NCI-H2029 (cell line): ENCODE measurements at places on chromosomes 2 and 18.

- DNase-seq, result no peak
These were observed 98.6 kb downstream of the MSH2 start for GRCh38 chr2:47501374-47502200.

- DNase-seq, result no peak
These were observed 385.3 kb downstream of the IRS1 start for GRCh38 chr2:226414335-226414734.

- no peak for DNase-seq
These were observed 474.8 kb downstream of the ARHGAP15 start for GRCh38 chr2:143603846-143604565.

DNA sequence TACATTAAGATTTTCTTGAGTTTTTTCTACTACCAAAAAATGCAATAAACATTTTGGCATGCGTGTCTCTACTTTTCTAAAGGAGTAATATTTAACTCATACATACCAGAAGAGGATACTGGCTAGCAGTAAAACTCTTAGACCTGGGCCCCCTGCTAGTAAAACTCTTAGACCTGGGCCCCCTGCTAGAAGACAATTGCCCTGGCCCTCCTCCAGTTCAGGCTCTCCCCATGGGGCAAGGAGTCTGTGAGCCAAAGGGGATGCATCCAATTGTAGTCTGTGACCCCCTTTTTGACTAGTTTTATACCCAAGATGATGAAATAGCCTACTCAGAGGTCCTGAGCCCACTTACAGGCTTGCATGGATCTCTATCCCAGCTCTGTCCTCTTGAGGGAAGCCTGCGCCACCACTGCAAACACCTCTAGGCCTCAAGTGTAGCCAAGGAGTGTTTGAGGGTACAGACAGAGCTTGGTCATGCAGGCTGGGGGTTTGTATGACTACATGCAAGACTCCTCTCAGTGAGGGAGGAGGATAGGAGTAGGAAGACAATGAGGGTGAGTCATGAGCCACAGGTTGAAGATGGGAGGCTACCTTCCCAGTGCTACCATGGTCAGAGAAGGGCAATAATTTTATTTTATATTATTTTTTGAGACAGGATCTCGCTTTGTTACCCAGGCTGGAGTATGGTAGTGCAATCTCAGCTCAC lies 45.2 kb upstream of the PGAP1 start:
- no peak for DNase-seq

GRCh38 chr2:45403036-45403435 lies 208.0 kb downstream of the SRBD1 start:
- no peak for DNase-seq

GRCh38 chr2:77807531-77808215 lies 285.5 kb upstream of the LRRTM4 start:
- DNase-seq, result no peak

DNA sequence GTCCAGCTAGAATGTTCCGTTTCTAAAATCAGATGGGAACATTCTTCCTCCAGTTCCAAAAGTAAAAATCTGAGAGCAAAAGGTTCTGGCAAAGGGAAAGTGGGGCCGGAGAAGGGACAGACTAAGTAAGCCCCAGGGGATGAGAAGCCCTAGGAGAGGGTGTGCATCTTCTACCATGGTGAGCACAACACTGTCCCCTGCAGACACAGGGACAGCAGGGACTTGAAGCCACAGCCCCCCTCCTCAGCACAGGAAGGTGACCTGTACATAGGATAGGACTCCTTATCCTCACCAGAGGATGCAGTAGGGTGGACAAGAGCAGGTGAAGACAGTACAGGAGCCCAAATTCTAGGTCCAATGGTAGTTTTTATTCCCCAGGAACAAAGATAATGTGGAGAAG lies 12.6 kb upstream of the ATRAID start:
- DNase-seq, result no peak

- DNase-seq, result no peak
These were observed 139.6 kb downstream of the SH3BP4 start for GRCh38 chr2:235091421-235091820.

DNA sequence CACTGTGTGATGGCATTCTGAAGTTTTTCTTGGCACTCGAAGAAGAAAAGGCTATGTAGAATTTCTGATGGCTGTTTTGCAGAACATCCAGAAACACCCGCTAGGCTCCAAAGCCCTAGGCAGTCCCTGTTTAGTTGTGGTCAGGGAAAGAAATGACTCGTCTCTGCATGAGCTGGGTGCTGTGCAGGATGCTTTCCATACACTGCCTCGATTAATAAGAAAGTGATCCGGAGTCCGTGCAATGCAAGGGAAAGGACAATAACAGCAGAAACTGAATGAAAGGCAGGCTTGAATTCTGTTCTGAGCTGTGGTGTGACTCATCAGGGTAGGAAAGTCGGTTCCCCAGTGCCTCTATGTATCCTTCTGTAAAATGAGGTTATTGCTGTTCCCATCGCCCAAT lies 18.7 kb downstream of the MAPRE3 start:
- no peak for DNase-seq

DNA sequence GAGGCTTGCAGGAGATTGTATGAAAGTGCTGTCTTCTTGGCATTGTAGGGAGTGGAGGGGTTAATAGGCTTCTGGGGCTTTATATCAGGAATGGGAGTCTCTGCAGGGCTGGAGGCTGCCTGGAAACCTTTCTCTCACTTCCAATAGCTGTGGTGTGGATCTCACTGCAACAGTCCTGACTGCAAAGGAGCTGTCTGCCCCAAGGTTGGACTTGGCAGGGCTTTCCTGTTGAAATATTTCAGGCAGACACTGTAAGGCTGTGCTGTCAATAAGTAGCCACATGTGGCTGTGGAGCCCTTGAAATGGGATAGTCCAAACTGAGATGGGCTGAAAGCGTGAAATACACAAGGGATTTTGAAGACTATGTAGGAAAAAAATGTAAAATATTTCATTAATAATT lies 399.1 kb upstream of the SPRED2 start:
- DNase-seq, result no peak

GRCh38 chr2:127096718-127097470 lies 10.1 kb downstream of the BIN1 start:
- no peak for DNase-seq

GRCh38 chr2:109679225-109679624 lies 65.1 kb downstream of the SOWAHC start:
- DNase-seq, result no peak

GRCh38 chr2:164644036-164644700 lies 22.9 kb upstream of the GRB14 start:
- DNase-seq, result no peak

GRCh38 chr2:156435718-156436496 lies at the start of gene GPD2:
TSS of gene GPD2 (plus strand) at chr2:156436379. CDS start at chr2:156476106, 39,727 bp downstream.
- DNase-seq, result peak; percentile 85

- no peak for DNase-seq
These were observed 648.5 kb downstream of the CPS1 start for GRCh38 chr2:211204902-211205301.

DNA sequence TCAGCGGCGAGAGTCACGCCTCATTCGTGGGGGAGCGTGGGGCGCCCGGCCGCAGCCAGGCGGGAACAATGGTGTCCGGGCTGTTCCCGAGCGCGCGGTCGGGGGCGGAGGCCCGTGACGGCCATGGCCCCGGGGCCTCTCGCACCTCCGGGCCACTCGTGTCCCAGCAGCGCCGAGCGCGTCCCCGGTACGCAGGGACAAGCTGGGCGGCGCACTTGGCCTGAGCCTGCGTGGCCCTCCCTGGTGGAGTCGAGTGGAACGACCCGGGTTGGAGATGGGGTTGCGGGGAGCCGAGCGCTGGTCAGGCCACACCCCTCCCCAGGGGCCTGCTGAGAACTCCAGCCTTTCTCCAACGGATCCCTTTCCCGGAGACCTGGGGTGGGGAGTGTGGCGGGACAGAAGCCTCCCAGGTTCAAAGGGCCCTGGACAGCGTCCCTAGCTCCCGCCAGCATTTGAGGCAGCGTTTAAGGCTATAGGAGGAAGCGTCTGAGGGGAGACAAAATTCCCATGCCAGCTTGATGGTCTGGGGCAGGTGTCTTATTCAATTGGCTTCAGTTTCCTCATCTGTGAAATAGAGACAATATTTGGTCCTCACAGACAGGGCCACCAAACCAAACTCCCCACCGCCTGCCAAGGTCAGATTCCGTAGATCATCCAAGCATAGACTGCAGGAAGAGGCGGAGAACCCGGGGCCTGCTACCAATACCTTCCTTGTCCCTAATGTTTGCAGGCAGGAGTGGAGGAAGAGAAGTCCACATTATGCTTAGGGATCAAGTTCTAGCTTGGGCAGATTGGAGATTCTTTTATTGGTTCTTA lies 553 bp downstream of the CNDP2 start:
- DNase-seq, result no peak

DNA sequence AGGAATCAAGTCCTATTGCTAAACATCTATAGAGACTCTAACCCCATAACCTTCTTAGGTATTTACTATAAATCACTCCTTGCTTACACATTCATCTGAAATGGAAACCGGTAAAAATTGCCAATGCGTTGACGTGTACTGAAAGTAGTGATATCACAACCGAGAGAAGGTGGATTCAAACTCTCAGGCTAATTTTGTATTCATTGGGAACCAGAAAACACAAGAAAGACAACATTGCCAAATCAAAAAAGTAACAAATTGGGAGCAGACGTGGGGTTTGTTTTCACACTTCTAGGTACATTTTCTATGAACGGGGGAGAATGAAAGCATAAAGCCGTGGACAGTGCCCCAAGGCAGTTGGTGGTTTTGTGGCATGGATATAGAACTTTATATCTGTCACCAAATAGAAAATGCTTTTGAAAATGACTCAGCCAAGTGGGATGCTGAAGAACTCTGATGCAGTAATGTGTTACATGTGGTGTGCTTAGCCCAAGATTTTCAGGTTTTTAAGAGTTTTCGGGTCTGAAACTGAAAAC lies 155.1 kb upstream of the RASGRP3 start:
- DNase-seq, result no peak

DNA sequence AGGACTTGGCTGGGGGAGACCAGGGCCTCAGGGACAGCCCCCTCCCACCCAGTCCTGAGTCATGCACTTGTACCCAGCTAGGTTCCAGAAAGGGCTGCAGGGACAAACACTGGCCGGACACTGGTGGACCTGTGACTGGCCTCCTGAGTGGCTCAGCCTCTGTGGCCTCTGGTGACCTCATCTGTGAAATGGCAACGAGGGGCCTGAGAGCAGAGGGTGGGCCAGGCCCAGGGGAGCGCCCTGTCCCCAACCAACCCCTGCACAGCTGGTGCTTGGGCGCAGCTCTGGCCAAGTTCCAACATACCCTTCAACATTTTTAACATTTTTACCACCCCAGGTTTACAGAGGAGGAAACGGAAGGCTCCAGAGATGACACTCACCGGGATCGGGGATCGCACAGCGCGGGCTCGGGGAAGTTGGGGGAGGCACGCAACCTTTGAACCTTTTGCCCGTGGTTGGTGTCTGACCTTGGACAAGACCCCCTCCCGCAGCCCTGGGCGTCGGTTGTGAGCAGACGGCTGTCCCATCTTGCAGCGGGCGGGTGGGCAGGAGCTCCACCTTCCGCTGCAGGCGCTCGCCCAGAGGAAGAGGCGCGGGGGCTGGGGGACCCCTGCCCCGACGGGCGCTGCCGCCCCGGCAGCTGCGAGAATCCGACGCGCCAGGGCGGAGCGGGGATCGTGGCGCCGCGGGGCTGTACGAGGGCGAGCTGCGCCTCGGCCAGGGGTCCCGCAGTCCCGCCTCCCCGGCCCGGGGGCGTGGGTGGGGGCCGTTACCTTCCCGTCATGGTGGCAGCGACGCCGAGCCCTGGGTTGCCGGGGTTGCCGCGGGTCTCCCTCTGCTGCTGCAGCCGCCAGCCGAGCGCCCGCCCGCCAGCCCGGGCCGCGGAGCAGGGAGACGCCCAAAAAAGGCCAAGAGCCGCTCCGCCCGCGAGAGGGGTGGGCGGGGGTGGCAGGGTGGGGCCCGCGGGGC lies 805 bp downstream of the LIMS2 start:
- no peak for DNase-seq

DNA sequence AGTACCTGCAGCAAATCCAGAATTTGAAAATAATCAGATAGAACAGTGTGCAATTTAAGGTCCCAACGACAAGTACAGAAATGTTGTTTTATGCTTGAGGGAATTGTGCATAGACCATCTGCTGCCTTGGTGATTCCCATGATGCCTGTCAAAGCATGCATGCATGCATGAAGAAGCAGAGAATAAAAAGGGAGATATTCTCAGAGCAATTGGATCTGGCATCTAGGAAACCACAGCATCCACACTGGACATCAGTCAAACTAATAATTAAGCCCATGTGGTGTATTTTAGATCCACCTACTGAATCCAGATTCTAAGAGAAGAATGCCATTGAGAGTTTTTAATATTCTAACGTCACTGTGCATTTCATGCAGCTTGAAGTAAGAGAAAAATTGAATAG lies 361.2 kb downstream of the FSIP2 start:
- DNase-seq, result no peak

DNA sequence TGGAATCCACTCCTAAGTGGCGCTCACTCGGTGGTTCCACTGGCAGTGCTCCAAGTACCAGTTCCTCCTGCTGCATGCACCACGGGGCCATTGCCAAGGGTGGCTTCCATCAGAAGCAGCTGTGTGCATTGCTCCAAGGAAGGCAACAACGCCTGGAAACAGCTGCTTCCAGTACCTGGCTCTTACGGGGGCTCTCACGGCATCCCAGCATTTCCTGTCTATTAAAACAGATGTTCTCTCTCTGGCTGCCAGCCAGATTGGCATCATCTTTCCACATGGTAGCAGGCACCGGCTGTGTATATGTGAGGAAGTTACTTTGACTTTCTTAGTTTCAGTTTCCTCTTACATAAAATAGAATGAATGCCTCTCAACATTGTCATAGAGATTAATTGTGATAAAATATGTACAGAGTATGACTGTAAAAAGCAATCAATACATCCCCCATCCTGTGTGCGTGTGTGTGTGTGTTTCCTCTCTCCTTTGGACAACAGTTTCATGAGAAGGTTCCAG lies 84.9 kb downstream of the CMPK2 start:
- DNase-seq, result peak; percentile 88

GRCh38 chr2:100426384-100426720 lies 8.9 kb upstream of the CHST10 start:
- DNase-seq, result no peak

DNA sequence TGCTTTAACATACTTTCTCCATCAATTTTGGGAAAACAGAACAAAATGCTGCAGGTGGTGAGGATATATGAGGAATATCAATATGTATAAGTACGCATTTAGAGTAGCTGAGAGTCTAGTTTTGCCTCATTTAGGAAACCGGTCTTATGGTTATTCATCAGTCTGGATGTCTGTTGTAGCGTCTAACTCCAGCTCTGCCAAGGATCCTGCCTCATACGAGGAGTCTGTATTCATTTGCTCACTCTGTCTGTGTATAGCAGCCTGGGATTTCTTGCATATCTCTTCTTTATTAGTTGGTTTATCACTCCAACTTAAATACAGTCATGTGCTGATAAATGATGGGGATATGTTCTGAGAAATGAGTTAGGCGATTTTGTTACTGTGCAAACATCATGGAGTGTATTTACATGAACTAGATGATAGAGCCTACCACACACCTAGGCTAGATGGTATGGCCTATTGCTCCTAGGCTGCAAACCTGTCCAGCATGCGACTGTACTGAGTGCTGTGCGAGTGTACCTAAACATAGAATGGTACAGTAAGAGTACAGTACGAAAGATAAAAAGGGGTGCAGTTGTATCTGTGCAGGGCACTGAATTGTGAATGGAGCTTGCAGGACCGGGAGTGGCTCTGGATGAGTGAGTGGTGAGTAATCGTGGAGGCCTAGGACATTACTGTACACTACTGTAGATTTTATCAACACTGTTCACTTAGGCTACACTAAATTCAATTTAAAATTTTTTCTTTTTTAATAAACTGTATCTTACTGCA lies 148.1 kb downstream of the ZNF407 start:
- no peak for DNase-seq

- no peak for DNase-seq
These were observed 114.1 kb downstream of the EPB41L3 start for GRCh38 chr18:5429681-5430080.
